Right renal pelvis (tissue), 4 donors: ENCODE measurements at places on chromosomes 13 and 19. TPM values are rescaled to one million over a fixed set of nuclear protein-coding genes. Genes with fewer than 3 reads are reported as not detected.

The GSX1 gene
- polyA plus RNA-seq = not detected

GRCh38 chr19:7994114-7994513 lies 11.3 kb downstream of the ELAVL1 start:
- no peak for DNase-seq

The CPAMD8 gene
- polyA plus RNA-seq = 45.3 TPM

The C3 gene
- 24.9 TPM for polyA plus RNA-seq

GRCh38 chr13:110319397-110319773 lies 12.3 kb downstream of the COL4A2 start:
- DNase-seq = no peak

DNA sequence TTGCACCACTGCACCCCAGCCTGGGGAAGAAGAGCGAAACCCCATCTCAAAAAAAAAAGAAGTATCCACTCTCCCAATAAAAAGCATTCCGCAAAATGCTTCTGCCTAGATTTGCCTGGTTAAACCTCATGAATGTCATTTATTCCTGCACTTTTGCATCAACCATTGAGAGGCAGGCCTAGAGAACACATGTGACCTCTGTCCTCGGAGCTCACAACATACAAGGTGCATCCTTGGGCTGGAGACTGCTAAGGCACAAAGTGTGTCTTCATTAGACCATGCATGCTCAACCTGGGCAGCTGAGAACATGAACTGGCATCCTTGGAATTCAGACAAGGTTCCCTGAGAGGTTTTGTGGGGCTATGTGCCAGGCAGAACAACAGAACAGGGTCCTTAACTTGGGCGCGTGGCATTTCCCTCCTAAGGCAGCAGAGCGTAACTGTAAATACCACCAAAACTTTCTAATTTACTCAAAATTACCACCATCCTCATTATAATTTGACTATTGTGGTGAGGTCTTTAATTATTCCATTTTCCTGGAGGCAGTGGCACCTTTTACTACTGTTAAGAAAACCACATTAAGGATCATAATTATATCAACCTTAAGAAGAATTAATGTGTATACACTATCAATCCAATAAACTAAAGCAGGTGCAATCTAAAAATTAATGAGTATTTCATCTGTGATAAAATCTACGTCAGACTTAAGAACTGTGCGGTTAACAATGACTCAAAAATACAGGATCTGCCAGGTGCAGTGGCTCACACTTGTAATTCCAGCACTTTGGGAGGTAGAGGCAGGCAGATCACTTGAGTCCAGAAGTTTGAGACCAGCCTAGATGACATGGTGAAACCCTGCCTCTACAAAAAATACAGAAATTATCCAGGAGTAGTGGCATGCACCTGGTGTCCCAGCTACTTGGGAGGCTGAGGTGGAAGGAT lies 13.8 kb downstream of the RCBTB1 start:
- no peak for DNase-seq

DNA sequence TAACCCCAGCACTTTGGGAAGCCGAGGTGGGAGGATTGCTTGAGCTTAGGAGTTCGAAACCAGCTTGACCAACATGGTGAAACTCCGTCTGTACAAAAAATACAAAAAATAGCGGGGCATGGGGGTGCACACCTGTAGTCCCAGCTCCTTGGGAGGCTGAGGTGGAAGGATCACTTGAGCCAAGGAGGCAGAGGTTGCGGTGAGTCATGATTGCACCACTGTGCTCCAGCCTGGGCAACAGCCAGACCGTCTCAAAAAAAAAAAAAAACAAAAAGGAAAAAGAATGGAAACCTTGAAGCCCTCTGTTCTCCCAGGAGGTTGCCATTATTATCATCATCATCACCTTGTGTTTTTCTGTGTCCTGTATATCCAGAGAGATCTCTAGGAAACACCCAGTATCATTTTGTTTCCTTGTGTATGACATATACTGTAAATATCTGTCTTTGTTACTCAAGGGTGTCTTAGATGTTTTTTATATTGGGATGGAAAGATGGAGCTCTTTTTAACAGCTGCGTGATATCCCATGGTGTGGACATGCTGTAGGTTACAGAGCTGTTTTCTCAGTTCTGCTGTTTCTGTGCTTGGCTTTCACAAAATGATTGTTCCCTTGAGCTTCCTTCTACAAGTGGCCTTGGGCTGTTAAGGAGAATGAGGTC lies 11.8 kb downstream of the CHAF1A start:
- no peak for DNase-seq

The MED4 gene
- polyA plus RNA-seq = 98.6 TPM

The KLK2 gene
- polyA plus RNA-seq = 0.03 TPM

DNA sequence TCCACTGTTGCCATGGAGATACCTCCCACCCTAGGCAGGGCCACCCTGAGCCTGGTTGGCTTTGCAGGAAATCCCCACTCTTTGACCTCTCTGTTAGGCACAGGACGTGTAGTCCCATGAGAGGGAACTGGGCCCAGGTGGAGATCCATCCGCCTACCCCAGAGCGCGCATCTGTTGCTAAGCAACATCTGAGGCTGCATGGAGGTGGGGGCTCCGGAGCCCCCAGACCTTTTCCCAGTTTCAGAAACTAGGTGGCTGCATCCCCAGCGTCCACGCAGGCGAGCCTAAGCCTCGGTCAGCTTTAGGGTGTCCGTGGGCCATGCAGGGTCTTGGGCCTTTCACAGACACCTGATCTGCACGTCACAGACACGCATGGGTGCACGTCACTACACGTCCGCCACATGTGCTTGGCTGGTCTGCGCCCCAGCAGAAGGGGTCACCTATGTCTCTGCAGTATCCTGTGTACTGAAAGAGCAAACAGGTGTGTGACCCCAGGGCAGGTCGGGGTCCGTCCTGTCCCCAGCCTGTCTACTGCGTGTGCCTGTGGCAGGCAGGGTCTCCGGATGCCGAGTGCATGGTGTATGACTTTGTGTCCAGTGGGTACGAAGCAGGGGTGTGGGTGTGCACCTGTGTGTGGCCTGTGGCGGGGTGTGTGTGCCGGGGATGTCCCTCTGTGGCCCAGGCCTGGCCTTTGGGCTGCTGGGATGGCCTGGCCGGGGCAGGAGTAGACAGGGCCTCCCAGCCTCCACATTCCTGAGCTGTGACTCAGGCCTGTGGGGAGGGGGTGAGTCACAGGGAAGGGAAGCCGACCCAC lies 4.1 kb upstream of the CIRBP start:
- no peak for DNase-seq

- no peak for DNase-seq
Measured at GRCh38 chr13:25910243-25910642, 141.6 kb downstream of the SHISA2 start.

GRCh38 chr13:102913914-102914313 lies 68.1 kb downstream of the ERCC5 start:
- no peak for DNase-seq

- DNase-seq = no peak
Measured at GRCh38 chr13:93794197-93794885, 567.7 kb downstream of the GPC6 start.

The ZNF492 gene
- 3.2 TPM for polyA plus RNA-seq

The SYT5 gene
- 0.19 TPM for polyA plus RNA-seq

DNA sequence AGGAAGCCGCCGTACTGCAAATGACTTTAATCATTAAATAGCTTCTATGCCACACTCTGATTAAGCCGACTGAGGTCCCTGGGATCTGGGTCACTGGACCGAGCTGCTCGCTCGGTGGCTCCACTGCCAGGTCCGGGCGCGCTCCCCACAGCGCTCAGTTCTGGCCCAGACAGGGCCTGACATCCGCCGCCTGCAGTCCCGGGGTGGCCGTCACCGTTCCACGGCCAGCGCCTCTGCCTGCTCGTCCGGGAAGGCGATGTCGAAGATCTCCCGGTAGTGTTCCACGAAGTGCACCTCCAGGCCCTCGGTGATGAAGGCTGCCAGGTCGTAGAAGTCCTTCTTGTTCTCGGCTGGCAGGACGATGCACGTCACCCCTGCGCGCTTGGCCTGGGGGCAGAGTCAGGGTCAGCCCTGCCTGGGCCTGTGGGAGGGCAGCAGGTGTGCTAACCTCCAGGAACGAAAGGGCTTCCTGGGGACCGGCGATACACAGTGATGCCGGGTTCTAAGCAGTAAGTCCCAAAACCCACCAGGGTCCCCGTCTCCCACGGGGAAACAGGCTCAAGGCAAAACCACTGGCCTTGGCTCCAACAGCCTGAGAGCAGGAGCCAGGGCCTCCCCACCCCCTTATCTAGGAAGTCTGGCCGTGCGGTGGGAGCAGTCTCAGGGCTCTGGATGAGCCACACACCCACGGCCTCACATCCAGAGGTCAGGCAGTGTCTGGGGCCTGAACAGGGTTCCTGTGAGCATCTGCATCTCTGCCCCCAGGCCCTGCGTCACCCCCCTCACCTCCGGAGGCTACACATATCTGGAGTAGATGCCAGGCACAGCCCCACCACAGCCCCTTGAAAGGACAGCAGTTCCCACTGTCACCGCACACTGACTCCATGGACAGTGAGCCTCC lies 2.0 kb downstream of the RPL36 start:
- DNase-seq = no peak

The POSTN gene
- 216 TPM for polyA plus RNA-seq

The RCBTB2 gene
- polyA plus RNA-seq = 64.7 TPM

- DNase-seq = peak; percentile 68
Measured at GRCh38 chr13:107864543-107865317, 350.6 kb downstream of the LIG4 start.

The KLK4 gene
- not detected for polyA plus RNA-seq

- no peak for DNase-seq
Measured at GRCh38 chr13:44236370-44236769, 137.3 kb upstream of the SERP2 start.

DNA sequence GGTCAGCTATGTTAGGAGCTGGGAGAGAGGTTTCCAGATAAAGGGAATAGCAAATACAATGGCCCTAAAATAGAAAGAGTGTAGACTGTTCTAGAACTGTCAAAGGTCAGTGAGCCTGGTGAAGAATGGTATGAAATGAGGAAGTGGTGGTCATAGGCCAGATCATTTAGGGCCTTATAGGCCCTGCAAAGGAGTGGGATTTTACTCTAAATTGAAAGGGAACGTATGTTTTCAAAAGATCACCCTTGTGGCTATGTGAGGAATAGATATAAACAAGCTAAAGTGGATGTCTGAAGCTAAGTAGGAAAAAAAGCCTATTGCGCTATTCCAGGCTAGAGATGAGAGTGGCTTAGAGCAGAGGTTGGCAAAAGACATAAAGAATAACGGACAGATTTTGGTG lies 70.7 kb upstream of the TDRD3 start:
- DNase-seq = no peak

DNA sequence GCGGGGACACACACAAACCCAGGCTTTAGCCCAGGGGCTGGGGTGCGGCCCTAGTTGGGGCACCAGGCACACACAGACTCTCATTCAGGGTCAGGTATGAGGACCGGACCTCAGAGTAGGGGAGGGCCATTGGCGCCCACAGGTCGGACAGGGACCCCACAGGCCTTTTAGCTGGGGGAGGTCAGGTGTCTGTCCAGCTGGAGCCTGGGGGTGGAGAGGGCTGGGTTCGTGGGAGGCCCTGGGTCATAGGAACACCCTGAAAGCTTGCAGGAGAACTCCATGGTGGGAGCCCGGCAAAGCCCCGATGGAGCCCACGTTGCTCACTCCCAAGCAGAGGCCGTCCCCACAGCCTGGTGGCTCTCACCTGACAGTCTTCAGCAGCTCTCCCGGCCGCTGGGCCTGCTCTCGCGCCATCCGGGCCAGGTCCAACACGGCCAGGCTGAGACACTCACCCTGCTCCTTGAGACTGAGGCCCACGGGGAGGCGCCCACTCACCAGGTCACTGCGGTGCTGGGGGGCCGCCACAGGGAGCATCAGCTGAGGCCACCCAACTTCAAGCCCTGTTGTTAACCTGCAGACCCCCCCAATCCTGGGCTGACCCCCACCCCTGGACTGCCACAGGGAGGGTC lies 5.0 kb downstream of the JAK3 start:
- no peak for DNase-seq

- DNase-seq = no peak
Measured at GRCh38 chr13:78238911-78239310, 320.3 kb upstream of the EDNRB start.

DNA sequence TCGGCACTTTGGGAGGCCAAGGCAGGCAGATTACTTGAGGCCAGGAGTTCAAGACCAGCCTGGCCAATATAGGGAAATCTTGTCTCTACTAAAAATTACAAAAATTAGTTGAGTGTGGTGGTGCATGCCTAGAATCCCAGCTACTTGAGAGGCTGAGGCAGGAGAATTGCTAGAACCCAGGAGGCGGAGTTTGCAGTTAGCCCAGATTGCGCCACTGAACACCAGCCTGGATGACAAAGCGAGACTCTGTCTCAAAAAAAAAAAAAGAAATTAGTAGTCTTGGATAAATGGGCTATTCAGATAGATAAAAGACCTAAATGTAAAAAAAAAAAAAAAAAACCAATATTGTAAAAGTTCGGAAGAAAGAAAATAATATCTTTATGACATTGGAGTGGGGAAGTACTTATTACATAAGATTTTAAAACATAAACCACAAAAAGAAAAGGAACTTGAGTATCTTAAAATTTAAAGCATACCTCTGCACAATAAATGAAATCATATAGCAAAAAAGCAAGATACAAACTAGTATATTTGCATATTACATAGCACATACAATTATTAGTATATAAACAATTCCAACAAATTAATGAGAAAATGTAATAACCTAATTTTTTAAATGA lies 26.7 kb upstream of the RNASEH2B start:
- no peak for DNase-seq

DNA sequence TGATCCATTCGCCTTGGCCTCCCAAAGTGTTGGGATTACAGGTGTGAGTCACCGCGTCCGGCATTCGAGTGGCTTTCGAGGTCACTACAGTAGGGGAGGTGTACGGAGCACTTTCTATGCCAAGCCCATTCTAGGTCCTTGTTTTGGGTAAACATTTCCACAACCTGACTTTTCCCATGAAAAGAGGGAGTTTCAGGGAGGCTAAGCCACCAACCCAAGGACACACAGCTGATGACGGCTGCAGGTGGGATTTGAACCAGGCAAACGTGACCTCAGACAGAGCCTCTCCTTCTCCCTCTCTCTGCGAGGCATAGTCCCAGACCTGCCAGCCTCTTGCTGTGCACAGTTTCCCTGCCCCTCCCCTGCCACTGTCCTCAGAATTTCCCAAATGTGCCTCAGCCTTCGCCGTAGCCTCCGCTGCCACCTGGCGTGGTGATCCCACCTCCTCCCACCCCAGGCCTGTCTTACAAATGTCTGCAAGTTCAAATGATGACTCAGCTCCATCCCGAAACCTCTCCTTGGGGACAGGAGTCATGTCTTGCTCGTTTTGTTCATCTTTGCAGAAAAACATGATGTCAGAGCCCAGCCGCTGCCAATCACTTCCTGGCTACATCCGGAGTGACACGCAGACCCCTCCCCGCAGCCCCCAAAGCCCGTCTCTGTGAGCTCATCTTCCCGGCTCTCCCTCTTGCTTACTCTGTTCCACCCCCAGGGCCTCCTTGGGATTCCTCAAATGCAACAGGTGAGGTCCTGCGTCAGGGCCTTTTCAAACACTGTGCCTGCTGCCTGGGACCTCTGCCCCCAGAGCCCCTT lies 6.6 kb upstream of the GADD45B start:
- no peak for DNase-seq

DNA sequence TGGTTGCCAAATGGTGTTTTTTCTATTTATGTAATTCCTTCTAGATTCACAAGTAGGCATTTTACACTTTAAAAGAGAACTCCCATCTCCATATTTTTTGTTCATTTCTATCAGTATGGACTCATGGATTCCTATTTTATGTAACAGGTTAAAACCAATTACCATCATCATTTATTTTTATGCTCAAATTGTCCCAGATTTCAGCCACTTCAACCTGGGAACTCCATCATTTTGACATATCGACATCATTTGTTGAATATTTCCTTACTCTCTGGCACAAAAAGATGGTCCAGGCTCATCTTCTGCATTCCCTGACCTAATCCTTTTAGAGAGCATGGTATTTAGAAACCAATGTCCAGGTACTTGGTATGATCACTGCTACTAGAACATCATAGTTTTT lies 79.9 kb downstream of the VWA8 start:
- DNase-seq = no peak
